PC-9 (cell line): ENCODE measurements at places on chromosomes 13 and 19. TPM values are rescaled to one million over a fixed set of nuclear protein-coding genes. Genes with fewer than 3 reads are reported as not detected.

The ADAMTS10 gene
- 0.60 TPM in 1 of 2 replicates, not detected in the other for total RNA-seq

DNA sequence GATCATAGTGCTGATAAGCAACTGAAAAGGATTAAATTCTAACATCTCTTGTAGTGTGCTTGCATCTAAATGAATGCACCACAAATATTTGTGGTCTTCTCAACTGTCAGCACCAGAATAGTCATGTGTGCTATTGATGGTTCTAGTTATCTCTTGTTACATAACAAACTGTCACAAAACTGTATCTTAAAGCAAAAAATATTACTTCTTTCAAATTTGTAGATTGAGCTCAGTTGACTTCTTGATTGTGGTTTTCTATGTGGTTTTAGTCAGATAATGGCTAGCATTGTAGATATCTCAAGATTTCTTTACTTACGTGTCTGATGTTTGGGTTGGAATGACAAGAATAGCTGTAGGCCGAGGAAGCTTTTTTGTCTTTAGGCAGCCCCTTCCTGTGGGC lies 431.3 kb downstream of the SLITRK6 start:
- no peak overlapping the region for H3K27ac ChIP-seq
- H3K36me3 ChIP-seq, result no peaks in the 10 kb centered on the region

DNA sequence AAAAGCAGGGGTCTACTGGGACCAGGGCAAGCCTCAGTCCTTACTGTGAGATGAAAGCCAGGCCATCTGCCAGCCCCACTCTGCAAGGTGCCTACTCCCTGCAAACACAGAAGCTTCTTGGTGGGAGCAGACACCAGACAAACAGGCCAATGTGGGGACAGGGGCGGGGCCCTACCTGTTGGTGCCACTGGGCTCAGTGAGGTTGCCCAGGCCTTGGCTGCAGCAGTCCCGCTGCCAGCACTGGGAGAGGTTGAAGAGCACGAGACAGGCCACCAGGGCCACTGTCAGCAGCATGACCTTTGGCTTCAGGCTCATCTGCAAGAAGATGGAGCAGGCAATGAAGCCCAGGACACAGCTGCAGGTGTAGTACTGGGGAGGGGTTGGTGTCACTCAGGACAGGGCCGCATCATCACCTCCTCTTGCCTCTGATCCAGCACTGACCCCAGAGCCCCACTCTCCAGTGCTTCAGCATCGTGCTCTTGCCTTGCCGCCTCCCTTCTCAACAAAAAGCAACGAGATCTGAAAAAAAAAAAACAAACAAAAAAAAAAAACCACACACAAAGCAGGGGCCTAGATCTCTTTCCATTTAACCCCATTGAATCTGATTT lies 72.6 kb downstream of the NBEA start:
- H3K27me3 ChIP-seq, result no peaks in the 10 kb centered on the region
- no peak for DNase-seq
- H3K36me3 ChIP-seq, result no peaks in the 10 kb centered on the region
- no peak overlapping the region for H3K27ac ChIP-seq
- H3K4me3 ChIP-seq, result no peak overlapping the region
- no peaks in the 10 kb centered on the region for H3K4me1 ChIP-seq

DNA sequence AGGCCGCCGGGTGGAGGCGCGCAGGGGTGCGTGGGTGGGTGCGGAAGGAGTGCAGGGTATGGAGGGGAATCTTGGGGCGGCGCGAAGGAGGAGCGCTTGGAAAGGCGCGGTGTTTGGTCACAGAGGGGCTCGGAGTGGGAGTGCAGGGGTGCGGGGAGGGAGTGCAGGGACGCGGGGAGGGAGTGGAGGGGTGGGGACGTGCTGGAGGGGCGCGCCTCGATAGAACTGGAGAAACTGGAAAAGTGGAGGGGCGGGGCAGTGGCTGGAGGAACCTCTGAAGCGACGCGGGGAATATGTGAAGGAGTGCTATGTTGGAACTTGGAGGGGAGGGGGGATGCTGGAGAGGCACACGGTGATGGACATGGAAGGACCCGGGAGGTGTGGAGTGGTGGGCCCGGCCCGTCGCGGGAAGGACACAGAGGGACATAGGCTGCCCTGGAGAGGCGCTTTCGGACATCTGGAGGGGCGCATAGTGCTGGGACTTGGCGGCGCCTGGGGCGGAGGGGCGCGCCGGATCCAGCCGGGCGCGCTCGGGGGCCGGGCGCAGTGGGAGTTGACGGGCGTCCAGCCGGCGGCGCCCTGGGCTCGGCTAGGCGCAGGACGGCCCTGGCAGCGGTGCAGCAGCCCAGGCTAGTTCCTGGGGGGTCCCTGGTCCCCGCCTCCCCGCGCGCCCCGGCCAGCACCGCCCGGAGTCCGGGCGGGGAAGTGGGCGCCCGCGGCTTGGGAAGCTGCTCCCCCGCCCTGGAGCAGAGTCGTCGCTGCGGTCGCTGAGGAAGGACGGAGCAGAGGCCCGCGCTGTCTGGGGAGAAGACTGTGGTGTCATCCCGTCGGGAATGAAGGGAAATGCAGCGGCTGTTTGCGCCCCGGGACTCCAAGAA lies 20.8 kb upstream of the SGCG start:
- H3K27ac ChIP-seq, result no peak overlapping the region
- H3K4me1 ChIP-seq, result no peaks in the 10 kb centered on the region
- H3K27me3 ChIP-seq, result peaks cover 21% of the 10 kb centered on the region
- DNase-seq, result no peak
- no peak overlapping the region for H3K4me3 ChIP-seq
- H3K36me3 ChIP-seq, result no peaks in the 10 kb centered on the region

GRCh38 chr13:112828082-112828699 lies 138.4 kb downstream of the ATP11A start:
- H3K27me3 ChIP-seq, result no peaks in the 10 kb centered on the region
- no peak overlapping the region for H3K4me3 ChIP-seq
- no peak overlapping the region for H3K27ac ChIP-seq
- H3K4me1 ChIP-seq, result no peaks in the 10 kb centered on the region
- H3K36me3 ChIP-seq, result peaks cover 57% of the 10 kb centered on the region
